ENCODE measurements at places on chromosomes 1 and 21. TPM values are rescaled to one million over a fixed set of nuclear protein-coding genes. Genes with fewer than 3 reads are reported as not detected.

Gene MAEL
- not detected for total RNA-seq

Gene SLC41A1
- total RNA-seq, result 20.6 TPM

Gene TRPM2
- total RNA-seq, result 8.1 TPM

Gene SNX27
- total RNA-seq, result 7.5 TPM

Gene ANKRD34A
- total RNA-seq, result 0.21 TPM

Gene CCDC24
- total RNA-seq, result 8.3 TPM

Gene CORT
- total RNA-seq, result 0.14 TPM

Gene HLCS
- total RNA-seq, result 5.3 TPM

Gene ASCL5
- total RNA-seq, result 0.13 TPM

Gene PTPRF
- 113 TPM for total RNA-seq

Gene CRYBG2
- 1.3 TPM for total RNA-seq

Gene FMOD
- not detected for total RNA-seq

Gene SLC45A3
- total RNA-seq, result 5.0 TPM

Data from A549 treated with Mapracorat at 1 μM for 4 hours (cell line).